ENCODE measurements at places on chromosomes 5 and 9.

DNA sequence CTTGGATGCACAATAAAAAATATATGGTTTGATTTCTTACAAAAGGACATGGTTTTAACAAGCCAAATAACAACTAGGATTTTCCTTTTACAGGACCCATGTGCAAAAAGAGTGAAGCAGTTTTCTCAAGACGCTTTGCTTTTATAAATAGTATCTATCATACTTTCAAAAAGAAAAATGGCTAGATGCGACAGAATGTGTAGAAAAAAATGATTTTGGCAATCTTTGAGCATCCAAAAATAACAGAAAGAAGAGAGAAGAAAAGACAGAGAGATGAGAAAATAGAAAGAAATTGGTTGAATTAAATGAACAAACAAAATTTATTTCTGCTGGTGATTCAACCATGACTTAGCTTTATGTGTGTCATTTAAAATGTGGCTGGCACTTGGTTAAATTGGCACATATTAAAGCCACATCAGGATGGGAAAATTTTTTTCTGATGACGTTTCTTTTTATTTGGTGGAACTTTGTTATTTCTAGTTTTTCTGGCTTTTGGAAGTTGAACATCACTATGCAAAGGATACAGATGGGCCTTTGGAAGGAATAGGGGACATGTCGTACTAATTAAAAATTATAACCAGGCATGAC is 35.6 kb upstream of the NREP start:
- no peak for DNase-seq

DNA sequence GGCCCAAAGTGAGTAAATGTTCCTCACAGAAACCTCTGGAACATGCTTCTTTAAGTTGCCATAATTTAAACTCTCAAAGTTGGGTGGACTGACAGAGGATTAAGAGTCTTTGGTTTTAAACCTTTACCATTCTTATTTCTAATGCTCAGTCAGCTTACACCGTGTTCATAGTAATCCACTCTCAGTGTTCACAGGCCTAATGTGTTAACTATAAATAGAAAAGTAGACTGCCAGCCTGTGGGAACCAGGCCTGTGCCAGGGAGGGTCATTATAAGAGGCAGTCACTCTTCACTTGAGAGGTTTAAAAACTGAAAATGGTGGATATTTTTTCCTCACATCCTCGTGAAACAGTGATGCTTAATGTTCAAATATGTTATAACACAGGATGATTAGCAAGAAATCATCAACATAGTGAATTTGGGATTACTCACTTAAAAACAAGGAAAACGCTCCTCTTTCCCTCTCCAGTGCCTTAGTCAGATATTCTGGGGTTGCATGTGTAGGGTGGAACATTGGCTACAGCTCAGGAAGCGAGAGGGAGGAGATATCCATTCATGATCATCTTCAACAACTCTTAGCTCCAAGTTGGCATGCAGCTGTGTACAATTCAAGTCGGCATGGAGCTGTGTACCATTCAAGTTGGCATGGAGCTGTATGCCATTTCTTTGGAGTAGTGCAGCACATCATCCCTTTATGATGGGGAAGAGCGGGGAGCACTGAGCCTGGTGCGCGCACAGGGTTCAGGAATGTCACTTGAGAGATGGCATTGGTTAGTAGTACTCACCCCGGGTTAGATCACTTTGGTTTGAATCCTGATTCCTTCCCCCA is 65.8 kb downstream of the KIAA1958 start:
- DNase-seq = no peak

DNA sequence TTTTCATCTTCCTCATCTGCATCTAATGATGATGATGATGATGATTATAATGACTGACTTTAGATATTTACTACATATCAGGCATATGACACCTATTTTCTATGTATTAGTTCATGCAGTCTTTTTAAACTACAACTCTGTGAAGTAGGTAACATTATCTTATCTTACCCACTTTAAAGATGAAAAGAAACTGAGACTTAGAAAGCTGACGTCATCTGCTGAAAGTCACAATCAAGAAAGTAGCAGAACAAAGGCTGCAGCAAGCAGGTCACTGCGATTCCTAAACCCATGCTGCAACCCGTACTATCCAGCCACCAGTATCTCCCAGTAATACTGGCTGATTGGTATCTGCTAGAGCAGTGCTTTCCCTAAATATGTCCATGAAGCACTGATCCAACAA is 40.1 kb upstream of the INSYN2B start:
- DNase-seq = no peak

DNA sequence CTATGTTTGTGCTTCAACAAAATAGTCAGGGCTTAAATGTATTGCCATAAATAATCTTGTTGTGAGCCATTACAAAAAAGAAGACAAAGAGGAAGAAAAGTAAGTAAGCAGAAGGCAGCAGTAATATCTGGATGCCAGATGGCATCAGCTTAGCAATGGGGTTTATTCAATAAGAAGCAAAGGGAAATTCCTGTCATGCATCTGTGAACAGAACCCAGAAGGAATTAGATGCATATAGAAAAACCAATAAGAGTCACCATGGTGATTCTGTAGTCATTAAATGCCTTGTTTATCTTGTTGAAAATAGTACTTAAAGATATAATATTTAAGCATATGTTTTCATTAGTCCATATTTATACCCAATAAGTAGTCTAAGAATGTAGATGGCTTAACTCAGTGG is 216.0 kb downstream of the ADAMTSL1 start:
- no peak for DNase-seq

DNA sequence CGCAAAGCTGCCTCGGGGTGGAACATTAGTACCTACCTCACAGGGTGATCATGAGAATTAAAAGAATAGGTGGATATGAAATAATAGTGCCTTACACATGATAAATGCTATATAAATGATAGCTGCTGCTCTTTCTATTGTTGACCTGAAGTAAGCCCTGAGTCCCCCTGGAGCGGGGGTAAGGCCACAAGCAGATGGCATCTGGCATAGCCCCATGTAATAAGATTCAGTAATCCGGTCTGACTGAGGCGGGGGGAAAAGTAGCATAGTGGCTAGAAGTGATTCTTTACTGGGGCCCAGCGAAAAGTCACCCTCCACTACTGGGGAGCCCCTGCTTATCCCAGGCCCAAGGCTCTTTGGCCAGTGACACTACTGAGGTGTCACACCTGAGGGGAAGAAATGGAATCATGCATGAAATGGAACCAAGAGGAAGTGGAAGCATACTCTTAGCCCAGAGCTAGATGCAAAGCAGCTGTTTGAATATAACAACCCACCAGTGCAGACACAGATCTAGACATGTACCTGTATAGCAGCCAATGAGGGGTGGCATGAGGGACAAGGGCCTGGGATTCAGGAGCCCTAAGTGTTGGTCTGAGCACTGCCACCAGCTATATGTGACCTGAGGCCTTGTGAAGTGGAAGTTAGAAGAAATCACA is 16.1 kb upstream of the FGFR4 start:
- DNase-seq = no peak

GRCh38 chr9:37350486-37351190 is 71.9 kb upstream of the GRHPR start:
- no peak for DNase-seq

DNA sequence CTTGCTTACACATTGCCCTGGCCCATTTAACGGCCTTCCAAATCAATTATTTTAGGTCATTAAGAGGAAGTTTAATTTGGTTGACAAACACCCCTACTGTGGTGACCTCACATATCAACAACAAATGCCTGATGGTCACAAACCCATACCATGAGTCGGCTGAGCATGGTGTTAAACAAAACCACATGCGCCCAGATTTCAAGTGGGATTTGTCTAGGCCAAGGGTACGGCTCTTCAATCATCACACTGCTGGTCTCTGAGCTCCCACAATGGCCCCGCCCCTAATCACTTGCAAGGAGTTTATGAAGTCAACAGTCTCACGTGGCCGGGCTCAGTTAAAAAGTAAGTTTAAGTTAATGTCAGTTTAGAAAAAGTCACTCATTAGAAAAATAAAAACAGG is 243.8 kb downstream of the CRB2 start:
- no peak for DNase-seq

DNA sequence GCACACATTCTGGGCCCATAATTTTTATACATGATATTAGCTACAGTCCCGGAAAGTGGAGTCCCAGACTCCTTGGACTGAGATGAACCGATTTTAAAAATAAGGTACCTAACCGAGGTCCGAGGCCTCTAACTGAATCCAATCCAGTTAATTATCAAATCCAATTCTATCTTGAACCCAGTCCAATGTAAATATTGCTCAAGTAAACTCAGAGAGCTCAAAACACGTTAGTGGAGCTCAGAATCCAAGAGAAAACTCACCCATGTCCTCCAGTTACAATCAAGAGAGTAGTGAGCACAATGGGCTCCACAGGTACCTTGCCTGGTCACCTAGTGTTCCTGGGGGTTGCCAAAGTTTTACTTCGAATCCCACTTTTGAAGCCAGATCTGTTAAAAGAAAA is 37.9 kb upstream of the DIRAS2 start:
- no peak for DNase-seq

GRCh38 chr5:154202379-154203260 is 12.1 kb downstream of the GALNT10 start:
- DNase-seq = peak; percentile 68

- DNase-seq = no peak
Measured at GRCh38 chr9:133126697-133127339, 5.8 kb upstream of the RALGDS start.

GRCh38 chr9:131178382-131178781 is 53.0 kb downstream of the NUP214 start:
- DNase-seq = peak; percentile 76

DNA sequence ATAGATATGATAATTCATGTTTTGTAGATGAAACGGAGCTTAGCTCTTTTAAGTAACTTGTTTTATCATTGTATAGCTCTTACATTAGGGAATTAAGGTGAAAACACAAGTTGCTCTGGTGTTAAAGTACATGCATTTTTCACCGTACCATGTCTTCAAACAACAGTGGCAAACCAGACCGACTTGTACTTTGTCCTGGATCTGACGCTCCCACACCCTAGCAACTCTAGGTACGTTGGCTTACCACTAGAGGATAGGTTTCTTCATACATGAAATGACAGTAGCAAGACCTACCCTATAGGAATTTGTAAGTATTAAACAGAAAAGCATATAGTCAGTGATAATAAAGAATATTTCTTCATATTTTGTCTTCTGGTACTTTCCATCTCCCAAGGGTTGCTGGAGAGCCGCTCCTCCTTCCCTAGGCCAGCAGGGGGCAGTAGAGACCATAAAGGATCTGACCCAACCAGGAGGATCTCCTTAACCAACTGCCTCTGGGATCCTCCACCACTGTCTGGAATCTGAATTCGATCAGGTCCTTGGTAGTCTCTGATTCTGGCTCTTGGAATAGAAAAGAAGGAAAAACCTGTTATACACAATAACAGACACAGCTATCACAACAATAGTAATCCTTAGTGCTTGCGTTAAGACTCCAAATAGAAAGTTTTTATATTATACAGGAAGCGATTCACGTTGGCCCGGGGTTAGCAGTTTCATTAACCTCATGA is 136.7 kb downstream of the CAVIN4 start:
- DNase-seq = peak; percentile 35

GRCh38 chr5:66841264-66841663 is 245.1 kb downstream of the MAST4 start:
- no peak for DNase-seq
